ENCODE measurements at places on chromosomes 16 and 17.
A peak's percentile ranks its signal among the peaks of the same experiment; 100 is the strongest.

GRCh38 chr17:75152922-75153779, 1.2 kb downstream of the JPT1 start:
- no peak for DNase-seq

DNA sequence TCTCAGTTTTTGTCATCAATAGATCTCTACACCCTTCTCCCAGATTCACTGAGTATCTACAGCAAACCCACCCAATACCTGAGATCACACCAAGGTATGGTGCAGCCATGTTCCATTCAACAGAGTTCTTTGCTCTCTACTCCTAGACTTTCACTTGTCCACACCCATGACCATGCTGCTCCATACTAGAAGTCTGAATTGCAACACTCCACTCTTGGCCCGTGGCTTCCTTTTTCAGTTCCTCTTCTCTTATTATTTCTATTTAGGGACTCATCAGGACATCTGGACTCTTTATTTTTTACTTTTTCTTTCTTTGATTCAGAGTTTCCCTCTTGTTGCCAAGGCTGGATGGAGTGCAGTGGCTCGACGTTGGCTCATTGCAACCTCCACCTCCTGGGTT, 37.1 kb downstream of the YWHAE start:
- no peak for DNase-seq

DNA sequence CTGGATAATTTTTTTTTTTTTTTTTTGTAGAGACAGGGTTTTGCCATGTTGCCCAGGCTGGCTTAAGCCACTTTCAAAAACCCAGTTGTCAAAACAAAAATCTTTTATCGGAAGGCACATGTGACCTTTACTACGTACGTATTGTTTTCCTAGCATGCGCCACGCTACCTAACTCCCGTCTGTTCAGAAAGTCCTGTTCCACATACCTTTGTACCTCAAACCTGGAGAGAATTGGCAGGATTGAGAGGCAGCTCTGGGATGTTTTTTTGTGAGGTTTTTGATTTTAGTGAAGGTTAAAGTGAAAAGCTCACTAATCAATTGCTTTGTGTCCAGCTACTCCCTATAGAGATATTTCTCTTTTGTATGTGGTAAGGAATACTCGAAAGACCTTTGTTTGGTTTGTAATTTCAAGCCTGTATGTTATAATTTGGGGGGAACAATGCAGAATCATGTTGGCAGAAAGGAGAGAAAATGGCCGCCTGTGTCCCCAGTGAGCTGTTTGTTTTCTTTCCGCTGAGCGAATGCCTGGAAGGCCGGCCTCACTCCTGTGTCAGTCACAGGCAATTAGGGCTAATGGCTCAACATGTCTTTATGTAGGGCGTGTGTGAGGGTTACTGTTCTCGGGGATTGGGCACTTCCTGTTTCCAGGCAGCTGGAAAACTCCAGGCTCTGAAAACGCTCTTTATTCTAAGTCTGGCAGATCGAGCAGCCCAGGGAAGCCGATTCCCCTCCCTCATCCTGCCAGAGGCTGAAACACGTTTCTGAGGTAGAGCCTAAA, 60.8 kb upstream of the CLEC18A start:
- DNase-seq: no peak

GRCh38 chr16:19359556-19359955, 58.1 kb upstream of the TMC5 start:
- no peak for DNase-seq

- DNase-seq: no peak
Measured at GRCh38 chr16:89320782-89321501, 103.4 kb downstream of the ZNF778 start.

DNA sequence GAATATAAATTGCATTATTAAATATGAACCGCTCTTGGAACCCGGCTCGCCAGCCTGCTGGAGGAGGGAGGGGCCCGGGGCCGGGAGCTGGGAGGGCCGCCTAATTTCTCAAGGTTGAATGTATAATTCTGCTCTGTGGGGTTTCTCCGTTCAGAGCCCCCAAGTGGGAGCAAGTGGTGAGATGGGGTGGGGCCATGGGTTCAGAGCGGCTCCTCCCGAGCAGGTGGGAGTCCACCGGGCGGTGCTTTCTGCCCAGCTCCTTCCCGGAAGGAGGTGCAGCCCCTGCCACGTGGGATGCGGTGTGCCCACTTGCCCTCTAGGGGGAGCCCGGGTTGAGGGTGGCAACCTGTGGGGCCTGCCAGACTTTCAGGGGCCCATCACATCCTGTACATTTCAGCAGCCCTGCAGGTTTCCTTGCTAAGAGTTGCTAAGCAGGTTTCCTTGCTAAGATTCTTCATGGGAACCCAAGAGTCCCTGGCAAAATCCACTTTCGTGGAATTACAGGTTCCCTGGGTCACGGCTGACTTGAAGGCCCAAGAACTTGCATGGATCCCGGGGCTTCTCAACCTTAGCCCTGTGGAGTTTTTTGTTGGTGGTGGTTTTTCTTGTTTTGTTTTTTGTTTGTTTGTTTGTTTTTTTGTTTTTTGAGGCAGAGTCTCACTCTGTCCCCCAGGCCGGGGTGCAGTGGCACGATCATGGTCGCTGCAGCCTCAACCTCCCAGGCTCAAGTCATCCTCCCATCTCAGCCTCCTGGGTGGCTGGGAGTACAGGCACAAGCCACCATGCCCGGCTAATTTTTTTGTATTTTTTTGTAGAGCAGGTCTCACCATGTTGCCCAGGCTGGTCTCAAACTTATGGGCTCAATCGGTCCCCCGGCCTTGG, 196.7 kb upstream of the GSE1 start:
- DNase-seq: peak; percentile 37

DNA sequence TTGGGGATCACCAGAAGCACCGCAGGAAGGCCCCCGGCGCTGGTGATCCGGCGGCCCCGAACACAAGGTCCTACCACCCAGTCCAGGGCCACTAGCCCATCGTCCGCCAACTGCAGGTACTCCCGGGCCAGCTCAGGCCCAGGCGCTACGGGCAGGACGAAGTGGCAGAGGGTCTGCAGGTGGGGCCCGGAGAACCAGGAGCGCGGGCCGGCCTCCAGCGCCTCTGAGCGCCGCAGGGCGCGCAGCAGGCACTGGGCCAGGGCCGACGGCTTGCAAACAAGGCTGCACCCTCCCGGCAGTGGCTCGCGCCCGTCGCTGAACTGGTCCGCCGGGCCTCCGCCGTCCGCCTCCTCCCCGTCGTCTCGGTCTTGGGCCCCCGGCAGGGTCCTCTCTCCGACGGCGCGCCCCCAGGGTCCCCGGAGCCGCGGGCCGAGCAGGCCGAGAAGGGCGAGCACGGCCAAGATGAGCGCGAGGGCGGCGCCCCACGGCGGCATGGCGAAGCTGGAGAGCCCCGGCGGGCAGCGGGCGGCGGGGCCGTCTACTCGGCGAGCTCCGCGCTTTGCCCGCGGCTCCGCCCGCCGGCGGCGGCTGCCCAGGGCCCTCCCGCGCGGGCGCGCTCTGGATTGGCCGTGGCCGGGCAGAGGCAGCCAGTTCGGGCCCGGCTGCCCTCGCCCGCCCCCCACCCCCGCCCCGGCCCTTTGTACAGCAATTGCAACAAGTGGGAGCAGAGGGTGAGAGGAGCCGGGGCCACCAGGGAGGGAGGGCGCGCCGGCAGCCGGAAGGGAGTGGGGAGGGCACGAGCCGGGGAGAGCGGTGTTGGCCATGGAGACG, at the start of gene ABHD15:
ABHD15 (minus strand) TSS at position 565 of the 831 bp plus-strand sequence; CDS start at position 494, 71 bp downstream.
- peak; percentile 30 for DNase-seq

DNA sequence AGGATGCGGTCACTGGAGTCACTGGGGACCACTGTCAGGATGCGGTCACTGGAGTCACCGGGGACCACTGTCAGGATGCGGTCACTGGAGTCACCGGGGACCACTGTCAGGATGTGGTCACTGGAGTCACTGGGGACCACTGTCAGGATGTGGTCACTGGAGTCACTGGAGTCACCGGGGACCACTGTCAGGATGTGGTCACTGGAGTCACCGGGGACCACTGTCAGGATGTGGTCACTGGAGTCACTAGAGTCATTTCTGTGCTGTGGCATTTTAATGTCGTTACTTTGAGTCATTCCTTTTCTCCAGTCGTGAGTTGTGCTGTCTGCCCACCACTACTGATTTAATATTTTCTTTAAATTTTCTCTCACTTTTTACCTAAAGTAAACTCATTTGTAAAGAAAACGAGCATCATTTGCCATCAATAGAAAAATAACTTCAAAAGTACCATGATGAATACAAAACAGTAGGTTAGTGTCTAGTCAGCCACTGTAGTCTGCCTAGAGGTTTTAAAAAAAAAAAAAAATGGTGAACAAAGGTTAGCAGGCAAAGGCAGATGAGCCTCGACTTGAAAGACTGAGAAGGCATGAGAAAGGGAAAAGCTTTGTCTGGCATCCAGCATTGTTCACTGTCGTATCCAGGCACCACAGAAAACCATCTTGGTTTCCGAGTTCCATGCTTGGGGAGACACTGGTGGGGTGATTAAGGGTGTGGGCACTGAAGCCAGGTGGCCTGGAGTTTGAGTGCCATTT, 346.6 kb downstream of the SNX29 start:
- no peak for DNase-seq

GRCh38 chr16:11783319-11784037, 13.6 kb downstream of the ZC3H7A start:
- no peak for DNase-seq

DNA sequence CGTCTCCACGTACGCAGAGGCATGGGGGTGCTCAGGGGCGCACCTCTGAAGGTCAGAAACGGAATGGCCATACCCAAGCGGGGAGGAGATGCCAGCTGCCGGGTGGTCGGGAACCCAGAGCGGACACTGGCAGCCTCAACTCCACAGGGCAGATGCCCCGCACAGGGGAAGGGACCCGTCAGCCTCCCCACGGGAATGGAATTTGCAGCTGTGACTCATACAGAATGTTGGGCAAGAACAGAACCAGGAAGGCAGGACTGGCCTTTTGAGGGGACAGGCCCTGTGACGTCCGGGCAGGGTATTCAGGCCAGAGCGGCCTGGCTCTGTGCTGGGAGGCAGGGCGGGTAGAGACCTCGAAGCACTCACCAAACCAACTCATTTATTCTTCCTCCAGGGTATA, 7.5 kb downstream of the TK1 start:
- no peak for DNase-seq

DNA sequence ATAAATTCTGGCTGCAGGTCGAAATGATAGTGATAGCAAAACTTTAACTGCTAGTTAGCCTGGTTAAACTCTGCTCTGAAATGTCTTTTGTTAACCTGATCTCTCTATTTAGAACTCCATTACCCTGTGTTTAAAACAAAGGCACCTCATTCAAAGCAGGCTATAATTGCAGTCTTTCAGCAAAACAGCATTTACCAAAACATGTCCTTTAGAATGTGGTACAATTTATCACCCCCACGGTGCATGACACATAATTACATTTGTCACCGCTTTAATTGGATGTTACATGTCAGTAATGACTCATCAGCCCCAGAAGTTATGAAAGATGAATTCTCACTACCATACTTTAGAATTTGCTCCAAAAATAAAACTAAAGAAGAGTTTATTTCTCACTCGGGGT, 295.4 kb downstream of the TOX3 start:
- no peak for DNase-seq

- DNase-seq: no peak
Measured at GRCh38 chr16:1828645-1829410, 1.8 kb downstream of the FAHD1 start.

DNA sequence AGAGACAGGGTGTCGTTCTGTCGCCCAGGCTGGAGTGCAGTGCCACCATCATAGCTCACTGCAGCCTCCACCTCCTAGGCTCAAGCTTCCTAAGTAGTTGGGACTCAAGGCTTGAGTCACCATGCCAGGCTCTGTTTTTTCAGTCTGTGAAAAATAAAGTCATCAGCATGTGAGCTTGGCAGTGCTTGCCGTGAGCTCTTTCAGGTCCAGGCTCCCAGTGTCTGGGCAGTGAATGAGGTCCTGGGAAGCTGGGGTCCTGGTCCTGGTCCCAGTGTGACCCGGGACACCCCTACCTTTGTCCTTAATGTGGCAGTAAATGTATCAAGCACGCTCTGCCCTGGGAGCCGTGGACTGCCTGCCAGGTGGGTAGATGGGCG, 22.9 kb upstream of the RPL13 start:
- no peak for DNase-seq

GRCh38 chr17:63665527-63666214, 34.3 kb downstream of the LIMD2 start:
- no peak for DNase-seq

DNA sequence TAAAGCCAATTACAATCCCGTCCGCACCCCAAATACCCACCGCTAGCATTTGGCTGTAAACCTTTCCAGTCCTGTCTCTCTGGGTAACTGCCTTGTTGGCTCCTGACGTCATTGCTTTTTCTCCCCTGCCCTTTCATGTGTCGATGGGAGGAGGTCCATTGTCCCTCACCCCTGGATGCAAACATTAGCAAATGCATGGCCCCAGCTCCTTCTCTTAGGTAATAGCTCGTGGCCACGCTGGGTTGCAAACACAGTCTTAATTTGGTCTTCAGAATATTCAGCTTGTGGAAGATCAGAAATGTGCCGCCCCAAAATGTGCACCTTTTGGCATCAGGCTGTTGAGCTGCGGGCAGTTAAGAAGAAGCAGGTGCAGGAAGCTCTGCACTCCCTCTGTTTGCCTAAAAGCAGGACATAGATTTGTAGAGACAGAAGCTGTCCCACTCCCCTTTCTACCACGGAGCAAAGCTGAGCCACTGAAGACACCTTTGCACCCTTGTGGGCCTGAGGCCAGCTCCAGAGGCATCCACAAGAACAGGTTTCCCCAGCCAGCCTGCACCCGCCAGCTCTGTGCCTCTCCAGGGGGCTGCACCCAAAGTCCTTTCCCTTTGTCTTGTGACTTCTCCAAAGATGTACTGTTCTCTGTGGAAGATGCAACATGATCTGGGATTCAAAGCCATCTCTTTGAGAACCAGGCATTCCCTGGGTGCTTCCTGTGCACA, 127.3 kb downstream of the MGAT5B start:
- DNase-seq: no peak

- peak; percentile 60 for DNase-seq
Measured at GRCh38 chr17:76014100-76014924, 12.8 kb downstream of the EVPL start.

GRCh38 chr16:50389900-50390299, 21.1 kb upstream of the BRD7 start:
- no peak for DNase-seq

DNA sequence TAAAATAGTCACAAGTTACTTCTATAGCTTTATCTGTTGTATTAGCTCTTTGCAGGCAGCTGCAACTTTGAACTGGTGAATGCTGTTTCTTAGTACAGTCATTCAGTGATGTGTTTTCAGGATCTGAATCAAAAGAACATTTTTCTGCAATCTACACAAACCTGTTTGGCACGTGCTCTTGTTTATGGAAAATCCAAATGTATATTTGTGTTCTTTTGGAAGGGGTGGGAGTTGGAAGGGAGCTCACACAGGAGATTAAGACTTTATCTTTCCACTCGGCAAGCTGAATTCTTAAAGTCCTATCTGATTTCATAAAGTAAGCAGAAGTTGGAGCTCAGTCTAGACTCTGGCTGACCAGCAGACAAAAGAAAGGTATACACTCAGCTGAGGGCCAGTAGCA, 300.2 kb downstream of the MAP2K6 start:
- no peak for DNase-seq

DNA sequence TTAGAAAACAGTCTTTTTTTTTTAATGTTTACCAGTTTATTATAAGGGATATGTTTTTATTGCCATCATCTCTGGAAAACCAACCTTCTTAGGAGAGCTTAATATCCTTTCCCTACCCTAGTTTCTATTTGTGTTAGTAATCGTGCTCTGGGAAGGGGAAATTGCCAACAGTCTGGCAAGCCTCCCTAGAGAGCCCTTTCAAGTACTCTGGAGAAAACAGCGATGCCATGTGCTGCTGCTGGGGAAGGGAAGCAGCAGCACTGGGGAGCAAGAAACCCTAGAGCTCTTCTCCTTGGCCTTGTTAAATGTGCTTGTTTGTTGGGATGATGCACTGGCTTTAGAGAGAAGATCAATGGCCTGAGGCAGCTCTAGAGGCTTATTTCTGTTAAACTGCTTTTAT, 10.3 kb downstream of the RETREG3 start:
- no peak for DNase-seq

- no peak for DNase-seq
Measured at GRCh38 chr16:9679213-9679767, 502.9 kb downstream of the GRIN2A start.

All from stimulated activated CD8-positive, alpha-beta memory T cell treated with anti-CD3 and anti-CD28 coated beads, Interleukin-12 subunit alpha, Interleukin-12 subunit beta, amount 100 ng/mL, for 1 hour (primary cell).